G401 (cell line): ENCODE measurements at places on chromosomes 1 and 21.

GRCh38 chr1:147062956-147063355 is 109.3 kb downstream of the PRKAB2 start:
- no peak for DNase-seq

GRCh38 chr1:31064111-31064717 is 1.3 kb downstream of the PUM1 start:
- no peak for DNase-seq

DNA sequence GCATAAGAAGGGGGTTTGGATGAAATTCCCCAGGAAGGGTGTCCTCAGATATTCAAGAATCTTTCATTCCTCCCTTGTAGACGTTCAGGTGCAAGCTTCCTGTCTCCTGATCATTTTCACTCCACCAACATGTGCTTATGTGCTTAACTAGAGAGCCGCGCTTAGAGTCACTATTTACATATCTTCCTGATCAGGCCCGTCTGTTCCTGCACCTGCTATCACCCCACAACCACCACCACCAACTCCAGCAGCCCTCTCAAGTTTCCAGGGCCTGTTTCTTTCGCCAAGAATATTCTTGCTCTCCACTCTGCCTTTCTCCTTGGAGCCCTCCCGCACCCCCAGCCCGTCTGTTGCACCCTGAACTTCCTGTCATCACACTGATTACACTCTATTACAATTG is 113.4 kb downstream of the SPSB1 start:
- no peak for DNase-seq

GRCh38 chr1:2396059-2396458 is 4.4 kb downstream of the RER1 start:
- DNase-seq = no peak

GRCh38 chr1:224673141-224673540 is 57.0 kb downstream of the CNIH3 start:
- DNase-seq = peak; percentile 90

- no peak for DNase-seq
These were observed 8.2 kb upstream of the MAGOH start for GRCh38 chr1:53246261-53247134.

- no peak for DNase-seq
These were observed 47.6 kb upstream of the RGS1 start for GRCh38 chr1:192527950-192528349.

DNA sequence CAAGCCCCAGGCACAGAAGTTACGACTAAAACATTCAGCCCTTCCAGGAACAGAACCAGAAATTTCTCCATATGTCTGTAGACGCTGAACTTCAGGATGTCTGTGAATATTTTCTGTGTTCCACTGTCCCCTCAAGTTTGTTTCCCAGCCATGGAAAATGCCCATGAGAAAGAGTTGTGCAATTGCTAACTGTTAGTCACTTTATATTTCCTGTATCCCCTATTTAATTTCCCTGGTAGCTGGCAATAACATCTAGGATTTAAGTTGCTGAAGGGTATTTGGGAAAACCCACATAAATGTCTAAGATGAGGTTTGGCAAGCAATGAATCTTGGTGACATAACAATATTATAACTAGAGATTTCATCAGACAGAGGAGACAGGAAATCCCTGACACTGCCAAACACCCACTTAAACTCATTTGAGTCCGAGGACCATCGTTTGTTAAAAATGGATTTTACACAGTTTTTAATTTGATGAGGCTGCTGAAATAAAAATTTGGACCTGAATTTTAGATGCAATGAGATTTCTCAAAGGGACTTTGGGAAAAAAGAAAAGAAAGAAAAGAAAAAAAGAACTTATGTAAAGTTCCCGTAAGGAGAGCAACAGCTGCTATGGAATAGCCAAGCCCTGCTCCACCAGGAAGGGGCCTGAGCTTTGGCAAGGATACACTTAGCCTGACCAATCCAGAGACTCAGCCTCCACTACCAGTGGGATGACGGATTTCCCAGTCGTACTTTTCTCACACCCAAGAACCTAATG is 21.8 kb upstream of the ERRFI1 start:
- no peak for DNase-seq

DNA sequence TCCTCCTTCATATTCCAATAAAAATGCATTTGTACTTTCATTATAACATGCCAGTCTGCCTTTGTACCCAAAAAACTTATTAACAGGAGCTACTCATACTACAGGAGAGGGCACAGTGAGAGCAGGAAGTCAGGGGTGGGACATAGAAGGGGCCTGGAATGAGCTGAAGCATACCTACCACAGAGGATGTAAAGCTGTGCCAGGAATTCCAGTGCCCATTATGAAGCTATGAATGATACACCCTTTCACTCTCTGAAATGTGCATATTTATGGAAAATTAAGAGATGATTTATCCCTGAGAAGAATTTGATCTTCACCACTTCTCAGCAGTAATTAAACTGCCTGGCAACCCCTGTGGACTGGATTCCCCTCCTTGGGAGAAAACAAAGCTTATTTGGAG is 65.8 kb downstream of the ATP5PO start:
- no peak for DNase-seq

- DNase-seq = no peak
These were observed 25.8 kb upstream of the LRRC8C start for GRCh38 chr1:89607156-89607555.

DNA sequence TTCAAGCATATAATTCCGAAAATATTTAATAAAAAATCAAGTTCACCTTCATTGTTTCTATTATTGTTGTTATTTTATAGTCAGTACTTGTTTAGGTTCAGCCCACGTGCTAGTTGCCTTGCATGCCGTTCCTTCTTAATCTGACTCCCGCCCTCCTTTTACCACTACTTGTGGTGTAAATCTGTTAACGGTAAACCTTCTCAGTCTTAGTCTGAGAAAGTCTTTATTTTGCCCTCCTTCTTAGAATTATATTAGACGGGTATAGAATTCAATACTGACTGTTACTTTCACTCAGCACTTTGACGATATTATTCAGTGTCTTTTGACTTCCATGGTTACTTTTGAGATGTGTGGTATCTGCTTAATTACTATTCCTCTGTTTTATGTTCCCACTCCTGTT is 104.8 kb downstream of the RGL1 start:
- DNase-seq = no peak

DNA sequence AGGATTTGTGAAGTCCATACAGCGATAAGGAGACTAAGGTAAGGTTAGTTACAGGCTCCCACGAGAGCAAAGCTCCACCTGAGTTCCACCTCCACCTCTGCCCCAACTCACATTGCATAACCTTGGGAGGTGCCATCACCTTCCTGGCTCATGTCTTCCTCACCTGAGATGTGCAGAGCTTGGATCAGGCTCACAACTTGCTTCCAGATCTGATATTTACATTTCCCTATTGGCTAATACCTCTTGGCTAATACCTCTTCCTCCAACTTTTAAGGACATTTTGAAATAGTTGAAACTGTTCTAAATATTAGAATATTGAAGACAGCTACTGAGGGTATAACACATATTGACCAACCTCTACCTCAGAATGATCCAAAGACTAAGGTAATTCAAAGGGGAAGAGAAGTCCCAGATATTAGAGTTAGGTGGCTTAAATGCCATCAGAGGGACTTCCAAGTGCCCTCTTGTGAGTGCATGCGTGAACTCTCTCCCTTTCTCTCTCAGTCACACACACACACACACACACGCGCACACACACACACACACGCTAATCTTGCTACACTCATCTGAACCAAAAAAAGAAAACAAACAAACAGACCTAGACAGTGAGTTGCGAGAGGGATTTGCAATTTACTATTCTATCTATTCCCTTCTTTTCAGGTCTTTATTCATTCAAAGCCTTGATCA is 134.3 kb downstream of the PLPP3 start:
- DNase-seq = no peak

- no peak for DNase-seq
These were observed 4.3 kb upstream of the CALML6 start for GRCh38 chr1:1910651-1911331.

DNA sequence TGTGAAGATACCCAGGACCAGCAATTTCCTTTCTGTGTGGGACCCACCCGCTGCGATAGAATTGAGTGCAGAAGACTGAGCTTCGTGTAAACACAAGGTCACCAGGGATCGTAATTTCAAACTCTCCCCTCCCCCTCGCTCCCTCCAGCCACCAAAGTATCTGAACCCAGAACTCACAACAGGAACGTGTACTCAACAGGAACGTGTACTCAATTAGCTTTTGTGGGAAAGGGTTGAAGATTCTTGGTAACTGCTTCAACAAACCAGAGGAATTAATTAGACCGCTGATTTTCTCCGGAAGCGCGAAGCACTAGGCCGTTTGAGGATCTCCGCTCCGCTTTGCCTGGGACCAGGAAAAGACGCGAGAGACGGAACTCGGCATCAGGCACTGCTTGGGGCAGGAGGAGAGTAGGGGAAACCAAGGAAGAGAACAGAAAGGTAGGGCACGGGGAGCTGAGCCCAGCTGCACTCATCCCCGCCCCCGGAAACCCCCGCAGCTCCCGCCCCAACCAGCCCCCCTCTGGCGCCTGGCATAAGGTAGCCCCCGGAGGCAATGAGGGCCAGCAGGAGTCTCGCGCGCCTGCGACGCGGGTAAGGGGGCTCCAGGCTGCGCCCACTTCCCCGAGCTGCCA is 453 bp downstream of the DRAM2 start:
- peak; percentile 78 for DNase-seq

- DNase-seq = no peak
These were observed 7.8 kb upstream of the CALML6 start for GRCh38 chr1:1907098-1907736.

DNA sequence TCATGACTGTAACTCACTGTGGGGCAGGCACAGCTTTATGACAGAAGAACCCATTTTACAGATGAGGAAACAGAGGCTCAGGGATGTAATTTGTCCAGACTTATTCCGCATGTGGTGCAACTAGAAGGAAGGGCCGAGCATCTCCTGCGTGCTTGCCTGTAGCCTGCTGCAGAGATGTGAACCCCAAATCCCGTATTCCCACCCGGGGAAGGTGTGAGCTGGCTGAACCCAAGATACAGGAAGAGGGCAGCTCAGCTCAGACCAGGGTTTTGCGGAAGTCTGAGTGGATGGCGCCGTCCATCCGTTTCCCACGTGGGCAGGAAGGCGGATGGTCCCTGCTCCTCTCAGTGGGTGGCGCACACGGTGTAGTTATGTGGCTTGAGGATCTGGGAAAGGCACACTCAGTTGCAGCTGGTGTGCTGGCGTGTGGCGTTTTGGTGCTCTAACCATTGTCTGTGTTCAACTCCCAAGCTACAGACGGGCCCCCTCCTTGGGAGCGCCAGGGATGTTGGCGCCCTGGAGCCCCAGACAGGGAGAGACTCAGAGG is 1.2 kb downstream of the CROCC start:
- DNase-seq = no peak

- DNase-seq = no peak
These were observed 11.5 kb downstream of the TNFSF4 start for GRCh38 chr1:173195596-173196088.

GRCh38 chr1:30812076-30812475 is 54.5 kb upstream of the LAPTM5 start:
- DNase-seq = no peak

DNA sequence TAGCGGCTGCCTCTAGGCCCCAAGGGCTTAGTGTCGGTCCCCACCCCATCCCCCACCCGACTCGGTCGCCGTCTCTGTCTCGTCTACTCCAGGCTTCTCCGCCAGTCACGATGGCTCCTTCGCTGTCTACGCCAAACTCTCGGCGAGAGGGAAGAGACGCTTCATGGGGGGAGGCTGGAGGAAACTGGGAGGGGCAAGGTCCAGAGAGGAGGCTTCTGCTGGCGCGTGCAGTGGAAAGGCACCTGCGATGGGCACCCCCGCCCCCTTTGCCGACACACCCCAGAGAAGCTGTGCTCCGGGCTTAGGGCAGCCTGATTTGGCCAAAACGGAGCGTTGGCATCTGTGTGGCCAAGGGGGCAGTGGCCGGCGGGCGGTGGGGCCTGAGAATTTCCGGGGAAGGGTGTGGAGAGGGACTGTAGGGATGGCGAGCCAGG is 1.2 kb upstream of the CSMD2 start:
- DNase-seq = no peak

DNA sequence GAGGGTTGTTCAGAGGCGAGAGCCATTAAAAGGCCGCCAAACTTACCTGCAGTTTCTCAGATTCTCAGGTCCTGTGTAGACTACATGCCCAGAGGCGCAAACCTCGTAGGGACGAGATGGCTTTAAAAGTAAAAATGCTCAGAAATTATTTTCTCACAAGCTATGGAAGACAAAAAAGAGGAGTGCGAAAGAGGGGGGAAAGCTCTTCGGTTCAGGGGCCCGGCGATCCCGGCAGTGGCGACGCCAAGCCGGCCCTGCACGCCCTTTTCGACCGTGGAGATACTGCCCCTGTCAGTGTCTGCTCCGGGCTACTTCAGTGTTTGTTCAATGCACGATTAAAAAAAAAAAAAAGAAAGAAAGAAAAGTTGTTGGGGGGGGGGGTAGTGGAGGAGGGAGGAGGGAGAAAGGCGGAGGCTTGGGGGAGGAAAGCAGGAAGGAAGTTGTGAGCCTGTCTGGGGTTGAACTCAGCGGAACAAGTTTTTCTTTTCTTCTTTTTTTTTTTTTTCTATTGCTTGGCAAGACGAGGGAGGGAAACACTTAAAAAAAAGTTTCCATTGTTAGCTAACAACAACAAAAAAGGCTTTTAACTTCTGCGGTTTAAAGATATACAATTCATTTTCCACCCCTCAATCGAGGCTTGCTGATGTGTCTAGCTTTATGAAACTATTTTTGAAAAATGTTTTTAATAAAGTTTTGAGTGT is at the start of gene ITPKB:
TSS of gene ITPKB (minus strand) at position 288 of the 701 bp plus-strand sequence. CDS start 1,824 bp downstream, outside the sequence.
- DNase-seq = peak; percentile 30

DNA sequence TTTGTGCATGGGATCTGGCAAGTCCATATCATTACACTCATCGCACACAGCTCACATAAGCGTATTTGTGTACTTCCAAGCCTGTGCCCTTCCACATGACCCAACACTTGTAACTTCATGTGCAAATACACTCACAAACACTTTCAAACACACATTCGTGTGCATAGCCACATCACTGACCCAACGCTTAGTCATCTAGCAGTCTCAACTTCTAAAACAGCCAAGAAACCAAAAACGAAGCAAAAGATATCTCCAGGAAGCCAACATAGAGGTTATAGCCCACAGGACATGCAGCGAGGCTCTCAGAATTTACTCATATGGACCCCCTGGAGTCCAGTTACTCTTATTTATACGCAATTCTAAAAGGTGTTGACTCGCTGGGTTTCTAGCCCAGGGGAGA is 10.9 kb upstream of the GOLT1A start:
- no peak for DNase-seq

DNA sequence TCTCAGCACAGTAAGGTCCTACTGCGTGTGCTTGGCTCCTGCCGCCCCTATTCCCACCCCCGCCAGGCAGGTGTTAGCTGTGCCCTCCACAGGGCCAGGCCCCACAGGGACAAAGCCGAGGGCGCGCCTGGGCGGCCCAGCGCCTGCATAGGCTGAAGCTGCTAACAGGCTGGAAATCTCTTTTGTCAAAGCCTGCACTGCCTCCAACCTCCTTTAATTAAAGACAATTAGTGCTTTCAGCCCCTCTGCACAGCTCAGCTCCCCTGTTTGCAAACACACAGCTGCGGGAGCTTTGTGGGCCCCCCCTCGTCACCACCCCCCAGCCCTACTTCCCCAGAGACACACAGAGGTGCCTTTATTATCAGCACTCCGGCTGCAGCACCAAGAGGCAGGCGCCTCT is 95.9 kb downstream of the EPHB2 start:
- no peak for DNase-seq

GRCh38 chr1:224432146-224432545 is 2.5 kb downstream of the WDR26 start:
- DNase-seq = peak; percentile 27
